ENCODE measurements at places on chromosomes 2 and 18.

DNA sequence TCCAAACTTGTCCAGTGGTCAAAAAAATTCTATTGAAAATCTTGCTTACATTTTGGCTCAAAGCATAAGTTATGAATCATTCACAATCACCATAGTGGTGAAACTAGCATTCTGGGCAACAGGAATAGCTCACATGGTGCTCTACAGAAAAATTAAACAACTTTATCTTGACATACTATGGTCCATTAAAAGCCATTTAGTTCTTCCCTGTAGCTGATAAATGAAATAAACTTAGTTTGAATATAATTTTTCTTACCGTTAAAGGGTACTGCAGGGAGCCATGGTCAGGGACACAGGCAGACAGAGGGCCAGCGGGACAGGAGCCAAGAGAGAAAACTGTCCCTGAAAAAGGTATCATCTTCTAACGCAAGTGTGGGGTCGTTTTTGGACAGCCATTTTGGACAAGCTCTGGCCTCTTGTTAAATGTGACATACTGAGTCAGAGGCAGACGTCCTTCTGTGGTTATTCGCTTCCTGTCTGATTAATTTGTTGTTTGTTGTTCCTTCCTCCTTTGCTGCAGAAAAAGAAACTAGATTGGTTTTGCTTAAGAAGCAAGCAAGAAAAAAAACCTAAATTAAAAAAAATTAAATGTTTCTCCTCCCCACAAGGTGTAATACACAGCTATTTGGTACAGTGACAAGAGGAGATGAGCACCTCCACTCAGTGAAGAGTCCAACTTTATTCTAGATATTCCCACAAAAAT, at the start of gene WIPF1:
Gene WIPF1, minus strand, starts transcription at position 460 of the 703 bp plus-strand sequence. CDS start 12,231 bp downstream, outside the sequence.
- DNase-seq, result peak; percentile 91

- DNase-seq, result no peak
Measured at GRCh38 chr2:217743407-217743806, 259.4 kb downstream of the TNS1 start.

DNA sequence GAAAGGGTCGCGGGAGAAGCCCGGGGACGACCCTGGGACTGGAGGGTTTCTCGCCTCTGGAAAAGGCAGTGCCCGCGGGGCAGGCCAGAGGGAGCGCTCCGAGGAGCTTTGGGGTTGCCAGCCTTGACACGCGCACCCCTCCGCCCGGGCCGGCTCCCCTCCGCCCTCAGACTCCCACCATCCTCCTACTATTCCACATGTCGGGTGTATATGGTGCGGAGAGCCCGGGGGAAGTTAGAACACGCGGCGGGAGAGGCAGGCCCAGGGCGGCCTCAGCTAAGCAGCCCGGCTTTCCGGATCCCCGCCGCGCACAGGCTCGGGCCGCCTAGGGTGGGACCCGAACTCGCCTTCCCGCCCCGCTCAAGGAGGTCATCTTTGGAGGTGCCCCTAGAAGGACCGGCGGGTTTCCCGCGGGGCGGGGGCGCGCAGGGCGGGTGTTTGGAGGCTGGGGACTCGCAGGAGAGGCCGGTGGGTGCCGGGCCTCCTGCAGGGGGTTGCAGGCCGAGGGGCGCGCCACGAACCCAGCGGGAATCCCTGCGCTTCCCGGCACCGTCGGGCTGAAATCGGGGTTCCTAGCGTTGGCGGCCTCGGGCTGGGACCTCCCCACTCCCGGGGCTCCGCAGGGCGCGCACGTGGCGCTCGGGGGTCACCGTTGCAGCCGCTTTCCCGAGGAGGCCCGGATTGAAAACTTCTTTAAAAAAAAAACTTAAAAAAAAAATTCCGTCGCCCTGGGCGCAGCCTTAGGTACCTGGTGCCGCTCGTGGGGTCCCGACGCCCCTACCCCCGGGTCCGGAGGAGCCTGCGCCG, 3.7 kb downstream of the NFATC1 start:
- no peak for DNase-seq

GRCh38 chr2:355773-356172, 67.9 kb upstream of the ALKAL2 start:
- DNase-seq, result no peak

DNA sequence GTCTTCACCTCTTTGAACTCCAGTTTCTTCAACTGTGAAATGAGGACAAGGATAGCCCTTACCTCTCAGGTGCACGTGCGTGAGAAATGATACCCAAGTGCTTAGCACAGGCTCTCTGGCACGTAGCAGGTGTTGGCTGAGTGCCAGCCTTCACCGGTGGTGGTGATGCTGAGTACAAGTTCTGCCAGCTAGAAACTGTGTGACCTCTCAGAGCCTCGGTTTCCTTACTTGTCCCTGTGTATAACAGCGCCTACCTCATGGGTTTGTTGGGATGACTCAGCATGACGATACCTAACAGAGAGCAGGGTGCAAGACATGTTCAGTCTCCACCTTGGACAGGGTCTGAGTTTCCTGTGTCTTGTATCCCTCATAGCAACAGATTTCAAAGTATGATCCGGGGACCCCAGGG, 205.1 kb downstream of the TNS1 start:
- no peak for DNase-seq

GRCh38 chr2:159013103-159013502, 44.7 kb downstream of the TANC1 start:
- DNase-seq, result no peak

DNA sequence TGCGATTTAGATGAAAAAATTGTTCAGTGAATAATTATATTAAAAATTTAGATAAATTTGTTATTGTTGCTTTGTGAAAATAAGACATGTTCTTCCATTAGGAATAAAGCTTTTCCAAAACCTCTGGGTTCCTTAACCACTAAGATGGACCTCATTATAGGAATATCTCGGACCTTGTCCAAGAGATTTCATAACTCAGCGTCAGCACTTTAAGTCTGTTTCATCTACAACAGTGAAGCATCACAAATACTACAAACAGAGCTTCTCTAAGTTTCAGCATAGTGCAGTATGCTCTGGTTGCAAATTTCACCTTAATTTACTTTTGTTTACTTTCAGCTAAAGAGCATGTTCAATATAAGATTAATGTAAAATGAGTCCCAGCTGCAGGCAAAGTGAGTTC, 150.3 kb downstream of the UBE2E3 start:
- DNase-seq, result no peak

GRCh38 chr2:17079262-17079661, 413.6 kb upstream of the CYRIA start:
- DNase-seq, result no peak

DNA sequence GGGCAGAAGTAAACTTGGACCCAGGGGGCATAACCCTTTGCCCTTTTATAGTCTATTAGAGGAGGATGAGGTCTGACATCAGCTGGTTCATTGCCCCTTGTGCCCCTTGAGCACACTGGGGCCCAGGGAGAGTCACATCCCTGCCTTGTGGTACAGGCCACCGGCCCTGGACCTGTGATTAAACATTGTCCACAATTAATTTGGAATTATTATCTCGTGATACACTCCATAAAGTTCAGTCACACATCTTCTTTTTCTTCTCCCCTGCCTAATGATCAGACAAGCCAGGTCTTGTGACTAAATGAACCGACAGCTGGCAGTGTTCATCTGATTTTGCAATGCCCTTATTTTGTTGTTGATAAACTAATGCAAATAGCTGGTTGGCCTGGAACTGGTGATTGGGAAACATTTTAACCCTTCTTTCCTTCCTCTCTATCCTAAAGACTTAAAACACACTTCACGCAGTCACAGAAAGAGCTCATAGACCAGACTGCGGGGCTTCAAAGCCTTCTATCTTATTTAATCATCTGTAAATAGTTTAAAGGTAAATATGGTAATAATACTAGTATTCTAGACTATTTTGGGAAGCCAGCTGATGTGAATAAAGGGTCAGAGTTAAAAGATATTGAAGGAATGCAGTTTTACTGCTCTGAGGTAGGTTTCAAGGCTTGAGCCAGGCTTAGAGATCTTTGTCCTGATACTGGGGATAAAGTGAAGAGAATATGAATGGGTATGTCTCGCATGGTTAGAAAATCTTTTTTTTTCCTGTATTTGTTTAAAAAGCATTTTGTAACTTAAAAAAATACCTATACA, 13.4 kb downstream of the IL1R1 start:
- no peak for DNase-seq

DNA sequence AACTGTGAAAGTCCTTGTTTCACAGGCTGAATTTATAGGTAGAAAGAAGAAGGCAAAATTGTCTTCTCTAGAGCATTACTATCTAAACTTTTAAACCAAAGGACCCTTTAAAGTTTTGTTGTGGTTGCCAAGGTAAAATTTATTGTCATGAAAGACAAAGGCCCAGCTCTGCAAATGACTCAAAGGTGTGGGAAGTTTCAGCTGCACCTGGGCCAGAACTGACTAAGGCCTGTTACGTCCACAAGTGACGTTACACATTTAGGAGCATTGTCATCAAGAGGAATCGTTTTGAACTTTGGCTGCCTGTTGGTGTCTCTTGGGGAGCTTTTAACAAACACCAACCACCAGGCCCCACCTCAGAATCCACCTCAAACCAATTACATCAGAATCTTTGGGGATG, 8.1 kb upstream of the DSC3 start:
- DNase-seq, result no peak

GRCh38 chr2:146844226-146844990, 1000.4 kb upstream of the ACVR2A start:
- DNase-seq, result no peak

GRCh38 chr2:238510911-238511613, 84.3 kb downstream of the ASB1 start:
- no peak for DNase-seq

- DNase-seq, result no peak
Measured at GRCh38 chr18:62767321-62767720, 52.0 kb downstream of the PHLPP1 start.

DNA sequence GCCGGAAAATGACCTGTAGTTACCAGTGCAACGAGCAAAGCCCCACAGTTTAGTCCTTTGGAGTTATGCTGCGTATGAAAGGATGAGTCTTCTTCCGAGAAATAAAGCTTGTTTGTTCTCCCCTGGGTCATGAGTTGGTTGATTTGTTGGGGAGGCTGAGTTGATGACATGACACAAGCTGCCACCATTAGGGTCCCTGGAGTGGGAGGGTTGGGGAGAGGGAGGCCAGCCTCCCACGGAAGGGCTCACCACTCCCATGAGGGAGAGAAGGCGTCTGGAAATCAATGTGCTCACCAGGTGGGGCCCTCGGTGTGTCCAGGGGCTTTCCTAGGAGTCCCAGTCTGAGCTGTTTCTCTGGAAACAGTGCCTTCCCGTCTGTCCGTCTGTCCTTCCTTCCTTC, 7.4 kb upstream of the DGKD start:
- DNase-seq, result no peak

- DNase-seq, result no peak
Measured at GRCh38 chr2:50859110-50859509, 172.8 kb downstream of the NRXN1 start.

DNA sequence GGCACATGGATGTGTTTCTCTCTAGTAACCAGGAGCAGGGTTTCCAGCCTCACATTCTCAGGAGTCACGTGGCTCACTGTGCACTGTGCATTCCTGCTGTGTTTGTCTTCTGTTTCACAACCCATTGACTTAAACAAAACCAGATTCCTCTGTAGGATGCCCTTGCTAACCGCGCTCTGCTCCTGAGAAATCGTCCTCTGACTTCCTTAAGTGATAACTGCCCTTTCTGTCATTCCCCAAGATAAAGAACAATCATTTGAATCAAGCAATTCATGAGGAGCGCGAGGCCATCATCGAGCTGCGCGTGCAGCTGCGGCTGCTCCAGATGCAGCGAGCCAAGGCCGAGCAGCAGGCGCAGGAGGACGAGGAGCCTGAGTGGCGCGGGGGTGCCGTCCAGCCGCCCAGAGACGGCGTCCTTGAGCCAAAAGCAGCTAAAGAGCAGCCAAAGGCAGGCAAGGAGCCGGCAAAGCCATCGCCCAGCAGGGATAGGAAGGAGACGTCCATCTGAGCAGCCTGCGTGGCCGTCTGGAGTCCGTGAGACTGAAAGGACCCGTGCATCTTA, 60.2 kb downstream of the RALBP1 start:
- DNase-seq, result no peak

- no peak for DNase-seq
Measured at GRCh38 chr2:30503695-30504052, 56.6 kb downstream of the LCLAT1 start.

DNA sequence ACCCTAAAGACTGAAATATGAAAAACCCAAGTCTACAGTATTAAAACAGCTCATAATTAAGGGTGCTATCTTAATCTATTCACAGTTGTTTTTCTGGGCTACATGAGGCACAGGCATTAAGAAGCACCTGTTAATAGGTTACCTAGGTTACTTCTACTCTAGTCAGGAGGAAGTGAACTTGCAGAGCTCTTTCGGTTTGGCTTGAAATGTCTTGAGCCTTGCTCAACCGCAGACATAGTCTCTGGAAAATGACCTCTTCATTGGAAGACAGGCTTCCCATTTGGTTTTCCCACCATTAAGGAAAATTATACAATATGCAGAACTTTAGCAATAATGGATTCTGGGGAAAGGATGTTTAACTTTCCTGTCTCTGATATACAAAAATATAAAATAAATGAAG, 142.3 kb upstream of the KCNJ3 start:
- no peak for DNase-seq

GRCh38 chr2:205324355-205324754, 357.9 kb upstream of the NRP2 start:
- DNase-seq, result no peak

- DNase-seq, result no peak
Measured at GRCh38 chr2:3001615-3002560, 375.7 kb downstream of the EIPR1 start.

DNA sequence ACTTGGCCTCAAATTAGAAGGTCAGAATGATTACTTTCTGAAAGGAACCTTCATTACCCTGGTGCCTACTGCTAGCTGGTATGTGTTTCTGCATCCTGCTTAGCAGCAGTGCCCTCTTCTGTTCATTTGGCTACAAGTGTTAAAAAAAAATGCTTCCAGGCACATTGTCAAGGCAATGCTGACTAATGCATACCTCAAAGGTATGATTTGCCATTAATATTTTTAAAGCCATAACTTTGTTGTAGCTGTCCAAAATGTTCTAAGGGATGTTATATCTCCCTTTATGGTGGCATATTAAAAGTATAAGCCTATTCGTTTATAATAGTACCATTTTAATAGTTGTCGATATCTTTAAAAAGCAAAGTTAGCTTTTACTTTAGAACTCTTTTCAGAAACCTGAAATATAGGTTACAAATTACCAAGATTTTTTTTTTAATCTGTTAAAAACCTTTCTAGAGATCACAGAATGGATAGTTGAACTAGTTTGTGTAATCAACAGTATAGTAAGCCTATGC, 52.0 kb upstream of the FAM171B start:
- peak; percentile 57 for DNase-seq

GRCh38 chr2:41510108-41510507, 537.7 kb upstream of the PKDCC start:
- DNase-seq, result no peak

DNA sequence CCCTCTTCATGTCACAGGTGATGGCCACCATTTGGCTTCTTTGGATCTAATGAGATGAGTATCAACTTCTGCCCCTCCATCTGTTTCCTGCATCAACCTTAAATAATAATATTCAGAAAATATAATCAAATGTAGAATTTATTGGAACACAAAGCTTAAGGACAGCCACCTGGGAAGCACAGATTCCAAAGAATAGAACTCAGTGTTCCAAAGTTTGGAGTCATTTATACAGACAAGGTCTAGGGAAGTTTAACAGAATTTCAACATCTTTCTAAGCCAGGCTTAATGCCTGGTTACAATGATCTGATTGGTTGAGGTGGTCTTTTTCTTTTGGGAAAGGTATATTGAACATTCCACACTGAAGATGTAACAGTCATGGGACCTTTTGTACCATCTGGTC, 218.0 kb upstream of the PIEZO2 start:
- no peak for DNase-seq

- DNase-seq, result no peak
Measured at GRCh38 chr2:9105601-9106337, 100.8 kb upstream of the ASAP2 start.

GRCh38 chr2:174752403-174753037, 11.8 kb downstream of the CHRNA1 start:
- peak; percentile 53 for DNase-seq

GRCh38 chr18:44342946-44343345, 337.7 kb upstream of the SETBP1 start:
- no peak for DNase-seq

All from CD4-positive, alpha-beta T cell treated with Interleukin-17A for 1 hour (primary cell).